ENCODE measurements at places on chromosomes 11 and 22. TPM values are rescaled to one million over a fixed set of nuclear protein-coding genes. Genes with fewer than 3 reads are reported as not detected.

CNIH2 gene
- not detected for total RNA-seq

GRCh38 chr22:38868886-38869381 is 3.1 kb downstream of the CBX6 start:
- peak; percentile 70 for DNase-seq

GRCh38 chr11:66126064-66126463 is 56.0 kb downstream of the PACS1 start:
- no peak for DNase-seq

DNA sequence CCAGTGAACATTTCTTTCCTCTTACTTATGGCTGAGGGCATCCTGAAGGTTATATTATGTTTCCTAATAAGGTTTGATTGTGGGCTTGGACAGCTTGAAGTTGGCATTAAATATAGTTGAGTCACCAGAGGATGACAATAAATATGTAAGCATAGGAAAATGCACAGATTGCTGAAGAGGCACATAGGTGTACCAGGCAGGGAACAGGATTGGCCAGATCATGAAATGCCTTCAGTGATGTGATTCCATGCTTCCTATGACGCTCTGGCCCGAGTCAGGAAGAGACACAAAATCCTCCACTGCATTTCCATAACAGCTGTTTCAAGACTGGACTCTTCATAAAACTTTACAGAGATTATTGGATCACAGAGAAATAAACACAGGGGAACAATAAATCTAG is 41.4 kb upstream of the SYN3 start:
- DNase-seq, result peak; percentile 14

DNA sequence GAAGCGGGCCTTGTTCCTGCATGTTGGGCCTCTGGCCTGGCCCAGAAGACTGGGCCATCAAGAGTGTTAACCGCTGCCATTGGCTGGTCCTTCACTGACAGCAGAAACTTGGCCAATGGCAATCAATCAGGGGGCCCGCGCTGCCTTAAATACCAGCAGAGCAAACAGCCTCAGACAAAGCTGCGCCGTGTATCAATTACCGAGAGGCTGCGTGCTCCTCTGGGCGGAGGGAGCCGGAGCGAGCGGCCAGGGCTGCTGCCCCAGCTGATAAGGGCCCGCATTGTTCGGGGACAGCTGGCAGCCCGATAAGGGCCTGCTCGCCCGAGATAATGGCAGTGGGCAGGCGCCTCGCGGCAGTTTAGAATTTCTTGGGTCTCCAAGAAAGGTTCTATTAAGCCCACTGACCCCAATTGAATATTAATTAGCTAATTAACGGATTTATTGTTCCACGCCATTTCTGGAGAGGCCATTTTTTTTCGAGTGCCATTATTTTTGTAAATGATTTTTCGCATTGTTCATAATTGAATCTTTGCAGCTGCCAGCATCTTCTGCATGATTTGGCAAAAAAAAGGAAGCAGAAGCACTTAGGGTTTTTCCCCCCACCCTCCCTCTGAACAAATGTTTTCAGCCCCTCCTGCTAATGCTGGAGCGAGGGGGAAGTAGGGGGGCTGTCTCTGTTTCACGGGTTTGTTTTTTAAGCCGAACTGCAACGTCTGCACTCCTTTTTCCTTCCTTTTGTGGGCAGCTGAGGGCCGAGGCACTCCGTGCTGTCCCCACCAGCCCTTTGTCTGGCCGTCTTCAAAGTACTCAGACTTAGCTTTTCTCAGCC is 37.6 kb upstream of the RIC3 start:
- no peak for DNase-seq

Measured in MG63 (cell line).